AG10803 (cell line): ENCODE measurements at places on chromosomes 11 and 22.

GRCh38 chr22:32760815-32761214 is 40.7 kb upstream of the TIMP3 start:
- DNase-seq, result no peak

DNA sequence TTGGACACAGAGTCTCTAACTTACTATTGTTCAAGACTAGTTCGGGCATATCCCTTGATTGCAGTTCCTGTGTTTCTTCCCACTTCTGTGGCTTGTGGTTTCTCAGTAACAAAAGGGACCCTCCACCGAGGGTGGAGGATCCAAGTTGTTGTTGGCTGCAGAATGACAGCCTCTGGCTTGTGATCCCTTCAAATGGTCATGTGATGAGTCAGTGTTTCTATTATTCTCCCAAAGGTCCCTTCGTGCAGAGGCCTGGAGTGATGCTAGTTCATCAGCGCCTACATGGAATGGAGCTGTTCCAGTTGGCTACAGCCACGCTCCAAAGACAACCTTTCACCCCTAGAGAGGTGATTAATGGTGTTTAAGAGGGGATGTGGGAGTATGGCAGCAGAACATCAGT is 2.6 kb upstream of the VWCE start:
- DNase-seq, result peak; percentile 94

DNA sequence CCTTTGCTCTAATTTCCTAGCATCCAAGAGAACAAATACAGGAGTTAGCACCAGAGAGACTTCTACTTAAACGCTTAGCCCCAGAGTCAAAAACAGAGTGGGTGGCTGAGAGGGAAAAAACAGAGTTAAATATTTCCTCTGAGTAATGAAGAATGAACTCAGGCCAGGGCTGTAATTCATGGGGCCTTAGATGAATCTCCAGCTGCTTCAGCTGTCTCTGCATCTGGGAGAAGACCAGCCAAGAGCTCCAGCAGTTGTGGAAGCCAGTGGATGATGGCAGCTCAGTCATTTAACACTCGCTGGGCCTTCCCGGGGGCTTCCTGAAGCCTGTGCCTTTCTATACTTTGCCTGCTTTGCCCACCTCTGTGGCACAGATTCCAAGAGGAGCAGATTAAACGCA is 5.7 kb upstream of the ADAMTS15 start:
- DNase-seq, result peak; percentile 72

DNA sequence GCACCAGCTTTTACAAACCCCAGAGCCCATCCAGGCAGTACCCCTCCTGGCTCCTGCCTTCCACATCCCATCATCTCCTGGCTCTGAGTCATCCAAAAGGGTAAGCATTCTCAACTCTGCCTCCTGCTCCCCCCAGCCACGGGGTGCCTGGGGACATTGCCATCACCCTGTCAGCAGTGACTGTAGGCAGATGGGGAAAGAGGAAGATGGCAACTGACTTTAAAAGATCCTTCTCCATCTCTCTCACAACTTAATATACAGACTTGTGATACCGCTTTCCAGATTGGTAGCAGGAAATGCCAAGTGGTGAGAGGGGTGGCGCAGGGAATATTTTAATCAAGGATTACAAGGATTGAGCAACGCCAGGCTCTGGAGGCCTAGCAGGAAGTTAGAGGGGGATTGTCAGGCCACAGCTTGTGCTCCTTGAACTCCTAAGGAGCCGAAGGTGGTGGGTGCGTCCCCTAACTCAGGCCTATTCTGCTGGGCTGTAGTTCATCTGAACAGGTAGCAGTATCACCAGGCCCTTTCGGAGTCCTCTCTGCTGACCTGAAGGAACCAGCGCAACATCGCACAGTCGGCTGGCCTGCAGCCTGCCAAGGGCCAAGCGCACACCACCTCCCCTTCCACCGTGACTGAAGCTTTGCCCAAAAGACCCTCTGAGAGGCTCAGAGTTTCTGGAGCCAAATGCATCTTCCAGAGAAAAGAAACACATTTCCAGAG is 83.3 kb downstream of the ZC3H12C start:
- DNase-seq, result peak; percentile 40

- no peak for DNase-seq
Measured at GRCh38 chr11:2580571-2581001, 119.2 kb downstream of the KCNQ1OT1 start.

DNA sequence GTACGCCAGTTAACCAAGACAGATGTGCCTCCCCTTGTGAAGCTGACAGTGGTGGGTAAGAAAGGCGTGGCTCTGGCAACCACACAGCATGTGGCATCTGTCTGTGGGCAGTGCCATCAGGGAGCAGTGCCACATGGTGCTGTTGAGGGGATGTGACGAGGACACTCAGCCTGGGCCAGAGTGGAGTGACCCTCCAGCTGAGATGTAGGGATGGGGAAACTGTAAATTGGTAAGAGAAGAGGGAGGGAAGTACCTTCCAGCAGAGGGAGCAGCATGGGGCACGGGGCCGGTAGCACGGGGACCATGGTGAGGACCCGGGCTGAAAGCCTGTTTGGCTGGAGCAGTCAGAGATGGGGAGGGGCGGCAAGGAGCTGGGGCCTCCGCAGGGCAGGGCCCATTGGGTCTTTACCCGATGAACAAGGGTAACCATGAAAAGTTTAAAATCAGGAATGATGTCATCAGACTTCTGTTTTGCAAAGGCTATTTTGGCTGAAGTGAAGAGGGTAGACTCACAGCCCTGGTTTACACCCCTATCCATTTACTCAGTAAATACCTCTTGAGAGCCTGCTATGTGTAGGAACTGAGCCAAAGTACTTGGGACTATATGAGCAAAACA is 10.4 kb downstream of the TMPRSS6 start:
- DNase-seq, result no peak

- DNase-seq, result peak; percentile 16
Measured at GRCh38 chr11:76772100-76772782, 10.9 kb upstream of the TSKU start.

DNA sequence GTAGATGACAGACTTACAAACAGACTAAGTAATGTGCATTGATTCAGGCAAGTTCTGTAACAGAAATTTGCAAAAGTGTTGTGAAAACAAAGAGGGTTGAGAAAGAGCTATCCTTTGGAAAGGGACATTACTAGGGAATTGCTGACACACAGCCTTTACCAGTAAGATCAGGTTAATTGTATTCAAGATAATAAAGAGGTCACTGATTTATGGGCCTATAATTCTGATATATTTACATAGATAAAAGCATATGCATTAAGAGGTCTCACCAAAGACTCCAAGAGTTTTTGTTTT is 138.7 kb downstream of the MAML2 start:
- peak; percentile 39 for DNase-seq

- no peak for DNase-seq
Measured at GRCh38 chr11:104650234-104650633, 248.0 kb downstream of the CASP12 start.

DNA sequence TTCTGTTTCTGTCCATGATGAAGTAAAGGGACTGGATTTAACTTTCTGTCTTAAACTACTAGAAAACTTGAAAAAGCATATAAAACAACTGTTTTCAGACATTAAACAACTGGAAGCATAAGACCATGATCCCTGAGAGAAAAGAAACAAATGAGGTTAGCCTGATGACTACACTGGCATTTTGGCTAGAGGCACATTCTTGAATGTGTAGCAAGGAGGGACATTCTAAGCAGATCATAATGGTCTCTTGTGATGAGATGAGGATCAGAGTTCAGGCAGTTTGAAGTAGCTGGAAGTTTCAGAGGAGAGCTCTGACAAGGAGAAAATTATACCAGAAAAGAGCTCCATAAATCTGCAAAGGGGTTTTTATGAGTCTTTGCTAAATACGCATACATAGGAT is 75.4 kb downstream of the AASDHPPT start:
- peak; percentile 5 for DNase-seq

GRCh38 chr11:110883256-110883655 is 171.0 kb upstream of the ARHGAP20 start:
- peak; percentile 55 for DNase-seq

DNA sequence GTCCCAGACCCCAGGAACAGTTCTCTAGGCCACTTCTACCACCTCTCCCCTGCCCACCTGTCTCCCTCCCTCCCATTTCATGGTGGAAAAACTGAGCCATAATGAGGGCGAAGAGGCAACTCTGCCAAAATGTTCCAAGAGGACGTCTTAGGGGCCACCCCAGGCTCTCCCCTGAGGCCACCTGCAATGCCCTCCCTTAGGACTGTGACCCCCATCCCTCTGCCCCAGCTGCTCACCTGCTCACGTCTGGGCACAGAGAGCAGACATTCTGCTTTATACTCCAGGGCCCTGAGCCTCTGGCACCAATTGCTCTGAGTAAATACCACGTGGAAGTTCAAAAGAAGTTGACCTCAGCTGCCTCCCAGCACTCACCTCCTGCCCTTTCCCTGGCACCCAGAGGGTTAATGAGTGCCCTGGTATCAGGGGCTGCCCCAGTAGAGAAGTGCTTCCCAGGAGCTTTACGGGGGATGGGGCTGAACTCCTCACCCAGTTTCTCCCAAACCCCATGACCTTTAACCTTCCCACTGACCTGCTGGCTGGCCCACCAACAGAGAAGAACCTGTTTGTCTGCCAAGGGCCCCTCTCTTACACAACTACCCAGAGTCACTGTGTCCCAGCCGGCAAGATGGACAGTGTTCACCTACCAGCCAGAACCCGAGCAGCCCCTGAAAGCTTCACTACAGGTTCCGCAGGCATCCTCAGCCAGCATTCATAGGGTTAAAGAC is 627 bp upstream of the APOA5 start:
- no peak for DNase-seq

- no peak for DNase-seq
Measured at GRCh38 chr11:75668451-75669297, at the start of gene MAP6. TSS of gene MAP6 (minus strand) at chr11:75669038. CDS start at chr11:75668369, 669 bp downstream.

- DNase-seq, result no peak
Measured at GRCh38 chr11:105618343-105618955, 8.6 kb downstream of the GRIA4 start.

GRCh38 chr11:125980436-125980835 is 34.6 kb downstream of the VSIG10L2 start:
- DNase-seq, result no peak

GRCh38 chr11:115644856-115645255 is 140.6 kb upstream of the CADM1 start:
- DNase-seq, result no peak

DNA sequence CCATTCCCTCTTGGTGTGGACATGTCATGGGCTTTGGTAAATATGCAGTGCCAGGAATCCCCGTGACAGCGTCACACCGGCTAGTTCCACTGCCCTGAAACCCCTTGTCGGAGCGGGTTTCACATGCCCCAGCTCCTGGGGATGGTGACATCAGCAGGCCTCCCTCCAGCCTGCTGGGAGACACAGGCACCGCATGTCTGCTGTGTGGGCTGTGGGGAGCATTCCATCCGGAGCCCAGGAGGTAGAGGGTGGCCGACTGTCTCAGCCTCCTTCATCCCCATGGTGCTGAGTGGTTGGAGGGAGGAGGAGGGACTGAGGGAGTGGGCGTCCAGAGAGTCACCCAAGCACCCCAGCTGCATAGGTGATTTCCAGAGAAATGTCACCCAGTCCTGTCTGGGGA is 1161.1 kb downstream of the BRD1 start:
- no peak for DNase-seq

DNA sequence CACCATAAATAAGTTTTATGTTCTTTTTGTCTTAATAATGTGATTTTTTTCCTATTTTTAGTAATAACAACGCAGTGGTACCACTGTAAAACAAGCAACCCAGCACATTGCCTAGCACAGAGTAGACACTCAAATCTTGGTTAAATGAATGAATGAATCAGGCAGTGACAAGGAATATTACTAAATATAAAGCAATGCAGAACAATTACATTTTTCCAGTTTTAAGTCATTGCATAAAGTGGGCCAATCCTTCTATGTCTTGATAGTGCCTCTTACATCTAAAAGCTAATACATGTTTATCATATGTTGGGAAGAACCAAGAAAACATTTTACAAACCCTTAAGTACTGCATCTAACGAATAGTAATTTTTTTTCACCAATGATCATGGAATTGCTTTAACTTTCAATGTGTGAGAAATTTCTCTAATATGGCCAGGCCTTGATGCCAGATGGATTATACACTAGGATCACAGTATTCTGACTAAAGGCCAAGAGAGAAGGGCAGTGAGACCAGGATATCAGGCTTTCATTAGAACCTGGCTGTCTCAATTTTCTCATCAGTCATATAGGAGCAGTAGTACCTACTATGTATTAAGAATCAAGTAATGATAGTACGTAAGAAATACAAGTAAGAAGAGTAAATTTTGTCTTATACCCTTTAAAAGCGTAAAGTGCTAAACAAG is 88.5 kb downstream of the TRIM44 start:
- no peak for DNase-seq

DNA sequence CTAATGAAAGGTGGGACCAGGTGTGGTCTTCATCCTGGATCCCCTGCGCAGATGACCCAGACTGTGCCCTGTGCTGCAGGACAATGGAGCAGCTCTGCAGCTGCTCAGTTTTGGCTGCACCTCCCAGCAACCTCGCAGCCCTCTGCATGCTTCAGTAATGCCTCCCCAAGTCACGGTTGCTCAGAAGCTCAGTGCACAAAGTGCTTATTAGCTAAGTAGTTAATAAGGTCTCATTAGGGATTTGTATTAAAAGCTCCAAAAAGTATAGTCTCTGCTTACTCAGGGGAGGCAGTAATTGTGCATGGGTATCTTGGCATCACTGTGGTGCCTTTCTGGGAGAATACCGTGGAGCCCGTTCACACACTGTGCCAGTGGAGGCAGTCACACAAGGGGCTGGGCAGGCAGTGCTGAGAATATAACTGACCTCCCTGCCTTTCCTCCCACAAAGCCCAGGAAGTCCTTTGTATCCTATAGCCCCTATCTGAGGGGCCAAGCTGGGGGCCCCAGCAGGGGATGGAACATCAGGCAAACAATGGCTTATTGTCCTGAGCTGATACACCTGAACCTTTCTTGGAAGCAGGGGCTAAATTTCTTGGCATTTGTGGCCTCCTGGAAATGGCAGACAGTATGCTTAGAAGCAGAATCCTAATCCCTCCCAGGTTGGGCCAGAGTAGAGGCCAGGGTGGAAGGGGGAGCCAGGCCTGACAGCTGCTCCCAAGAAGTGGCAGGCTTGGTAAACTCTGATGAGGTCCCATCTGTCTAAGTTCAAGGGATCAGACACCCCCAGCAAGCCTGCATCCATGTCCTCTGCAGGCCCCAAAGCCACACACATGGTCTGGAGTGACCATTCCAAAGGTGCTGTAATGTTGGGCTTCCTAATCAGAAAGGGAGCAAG is 125.5 kb upstream of the PARVA start:
- no peak for DNase-seq

GRCh38 chr11:127966821-127967220 is 620.5 kb downstream of the ETS1 start:
- DNase-seq, result no peak

GRCh38 chr22:30235687-30236170 is 10.8 kb downstream of the LIF start:
- peak; percentile 85 for DNase-seq

- DNase-seq, result no peak
Measured at GRCh38 chr22:27911330-27911729, 7.7 kb downstream of the PITPNB start.

DNA sequence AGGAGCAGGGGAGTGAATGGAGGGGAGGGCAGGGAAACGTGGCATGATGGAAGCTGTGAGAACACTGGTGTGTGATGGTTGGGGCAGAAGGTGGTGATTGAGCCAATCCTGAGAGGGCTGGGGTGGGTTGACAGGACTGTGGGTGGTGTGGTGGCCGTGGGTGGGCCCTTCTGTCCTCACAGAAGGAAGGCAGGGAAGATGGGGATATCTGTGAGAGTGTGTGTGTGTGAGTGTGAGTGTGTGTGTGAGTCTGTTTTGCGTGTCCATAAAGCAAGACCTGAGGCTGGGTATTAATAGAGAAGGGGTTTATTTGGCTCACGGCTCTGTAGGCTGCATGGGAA is 13.0 kb downstream of the TPCN2 start:
- DNase-seq, result no peak
